ENCODE measurements at places on chromosomes 3 and 15.
A peak's percentile ranks its signal among the peaks of the same experiment; 100 is the strongest.

DNA sequence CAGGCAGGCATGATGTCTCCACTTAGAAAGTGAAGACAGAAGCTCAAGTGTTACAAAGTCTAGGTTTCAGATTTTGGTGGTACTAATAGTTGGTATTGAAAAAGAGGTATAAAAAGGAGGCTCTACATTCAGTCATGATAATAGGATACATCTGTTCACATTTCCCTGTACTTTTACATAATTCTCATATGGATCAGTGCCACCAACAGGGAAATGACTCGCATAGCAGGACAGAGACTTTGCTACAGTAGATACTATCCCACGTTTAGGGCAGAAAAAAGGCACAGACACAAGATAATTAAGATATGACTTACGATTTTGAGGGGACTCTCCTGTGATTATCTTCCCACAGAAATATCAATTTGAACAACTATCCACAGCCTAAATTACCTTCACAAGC lies 1062.9 kb upstream of the EPHA6 start:
- DNase-seq: no peak

DNA sequence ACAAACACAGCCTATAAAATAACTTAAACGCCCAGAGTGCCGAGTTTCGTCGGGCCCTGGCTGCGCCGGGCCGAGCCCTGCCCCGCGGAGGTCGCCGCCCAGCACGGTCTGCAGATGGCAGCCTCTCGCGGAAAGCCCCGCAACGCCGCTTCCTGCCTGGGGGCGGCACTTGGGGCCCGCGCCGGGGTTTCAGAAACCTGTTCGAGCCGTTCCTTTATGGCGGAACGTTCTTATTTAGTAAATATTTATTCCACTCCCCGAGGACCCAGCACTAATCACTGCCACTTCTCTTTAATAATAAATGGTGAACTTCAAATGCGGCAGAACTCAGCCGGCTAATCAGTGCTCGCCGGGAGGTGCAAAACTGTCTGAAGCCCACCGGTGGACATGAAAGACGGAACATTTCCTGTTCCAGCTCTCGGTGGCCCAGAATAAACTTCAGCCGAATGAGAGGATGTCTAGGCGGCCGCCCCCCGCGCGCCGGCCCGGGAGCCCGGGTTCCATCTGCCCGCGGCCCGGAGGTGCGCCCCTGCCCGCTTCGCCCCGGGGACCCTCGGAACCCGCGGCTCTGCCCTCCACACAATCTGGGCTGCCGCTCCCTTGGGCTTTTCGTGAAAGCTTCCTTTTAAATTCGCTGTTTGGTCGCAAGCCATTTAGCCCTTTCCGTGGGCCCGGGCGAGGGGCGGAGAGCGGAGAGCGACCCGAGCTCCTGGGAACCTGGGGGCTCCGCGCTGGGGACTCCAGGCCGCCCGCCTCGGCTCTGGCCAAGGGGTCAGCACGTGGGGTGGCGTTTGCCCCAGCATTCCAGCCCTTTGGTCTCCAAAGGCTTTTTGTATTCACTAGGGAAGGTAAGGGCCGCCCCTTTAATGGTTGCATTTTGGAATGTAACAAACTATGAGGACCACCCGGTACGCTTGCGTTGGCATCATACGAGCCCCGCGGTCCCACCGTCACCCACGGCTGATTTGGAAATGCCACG lies 110.8 kb upstream of the ATP11B start:
- peak; percentile 59 for DNase-seq

- DNase-seq: no peak
Observed at GRCh38 chr3:164779816-164780215, 298.5 kb downstream of the SI start.

DNA sequence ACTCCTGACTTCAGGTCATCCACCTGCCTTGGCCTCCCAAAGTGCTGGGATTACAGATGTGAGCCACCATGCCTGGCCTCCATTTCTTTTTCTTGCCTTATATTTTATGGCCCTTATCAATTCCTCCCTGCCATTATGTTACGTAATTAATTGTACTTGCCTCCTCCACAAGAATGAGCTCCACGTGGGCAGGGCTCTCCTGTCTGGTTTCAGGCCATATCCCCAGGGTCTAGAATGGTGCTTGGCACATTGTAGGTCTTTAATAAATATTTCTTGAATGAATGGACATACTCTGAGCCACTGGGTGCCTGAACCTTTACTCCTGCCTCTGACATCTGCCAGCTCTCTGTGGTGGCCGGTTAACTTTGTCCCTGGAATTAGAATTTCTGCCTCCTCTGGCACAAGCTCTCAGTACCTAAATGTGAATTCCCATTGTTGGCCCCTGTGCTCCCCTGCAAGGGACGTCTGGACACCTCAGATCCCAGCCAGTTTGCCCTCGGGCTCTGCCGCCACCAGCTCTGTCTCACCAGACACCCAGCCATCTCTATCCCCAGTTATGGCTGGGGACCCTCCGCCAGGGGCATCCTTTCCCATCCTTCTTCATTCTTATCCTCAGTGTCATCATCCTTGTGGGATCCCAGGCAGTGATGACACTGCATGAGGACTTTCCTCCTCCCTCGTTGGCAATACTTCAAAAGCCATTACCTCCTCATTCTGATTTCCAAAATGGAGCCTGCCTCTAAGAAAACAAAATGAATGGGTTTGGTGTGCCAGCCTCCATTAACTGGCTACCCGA lies 165.6 kb upstream of the SMAD3 start:
- no peak for DNase-seq

GRCh38 chr15:98666841-98667240 lies 18.5 kb downstream of the IGF1R start:
- no peak for DNase-seq

GRCh38 chr3:72238010-72238691 lies 453.2 kb upstream of the PROK2 start:
- DNase-seq: no peak

GRCh38 chr3:134326760-134327593 lies 47.3 kb downstream of the AMOTL2 start:
- DNase-seq: peak; percentile 93

DNA sequence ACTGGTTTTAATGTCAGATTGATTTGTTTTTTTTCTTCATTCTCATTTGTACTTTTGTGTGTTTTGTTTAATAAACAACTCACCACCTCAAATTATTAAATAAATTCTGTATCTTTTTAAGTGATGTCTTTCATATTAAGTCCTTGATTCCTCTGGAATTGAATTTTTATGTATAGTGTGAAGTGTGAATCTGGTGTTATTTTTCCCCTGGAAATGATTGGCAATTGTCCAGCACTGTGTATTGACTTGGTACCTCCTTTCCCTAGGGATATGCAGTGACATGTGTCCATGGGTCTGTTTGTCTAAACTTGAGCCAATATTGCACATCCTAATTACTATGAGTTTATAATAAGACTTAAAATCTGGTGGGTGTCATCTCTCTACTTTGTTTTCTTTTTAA lies 2.1 kb downstream of the RNU5B-1 start:
- no peak for DNase-seq

DNA sequence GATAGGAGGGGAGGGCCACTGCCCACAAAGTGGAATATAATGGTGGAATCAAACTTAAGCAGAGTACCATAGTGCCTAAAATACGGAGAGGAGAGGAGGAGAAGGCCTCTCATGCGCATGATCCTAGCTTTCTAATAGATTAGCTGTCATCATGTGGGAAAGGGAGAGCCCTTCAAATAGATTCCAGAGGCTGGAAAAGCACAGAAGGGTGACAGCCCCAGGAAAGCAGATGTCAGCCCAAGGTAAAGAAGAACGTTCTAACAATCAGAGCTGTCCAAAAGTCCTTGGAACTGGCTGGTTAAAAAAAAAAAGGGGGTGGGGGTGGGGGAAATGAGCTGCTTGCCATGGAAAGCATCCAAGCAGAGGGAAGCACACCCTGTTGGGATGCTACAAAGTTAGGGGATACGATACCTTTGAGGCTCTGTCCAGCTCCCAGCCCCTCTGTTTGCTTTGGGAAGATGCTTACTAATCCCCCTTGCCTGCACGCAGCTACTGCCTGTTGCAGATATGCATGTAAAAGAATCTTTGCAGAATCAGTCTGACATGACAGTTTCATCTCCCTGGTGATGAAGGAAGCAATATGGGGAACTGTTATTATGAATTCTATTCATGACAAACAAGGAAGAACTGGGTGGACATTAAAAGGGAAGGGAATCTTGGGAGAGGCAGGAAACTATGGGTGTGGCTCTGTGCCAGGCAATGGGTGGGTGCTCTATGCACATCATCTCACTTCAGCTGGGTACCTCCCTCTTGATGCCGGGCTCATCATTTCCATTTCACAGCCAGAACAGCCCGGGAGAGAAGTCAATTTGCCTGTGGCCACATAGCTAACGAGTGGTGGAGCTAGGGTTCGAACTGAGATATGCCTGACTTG lies 10.1 kb upstream of the LMCD1 start:
- DNase-seq: no peak

DNA sequence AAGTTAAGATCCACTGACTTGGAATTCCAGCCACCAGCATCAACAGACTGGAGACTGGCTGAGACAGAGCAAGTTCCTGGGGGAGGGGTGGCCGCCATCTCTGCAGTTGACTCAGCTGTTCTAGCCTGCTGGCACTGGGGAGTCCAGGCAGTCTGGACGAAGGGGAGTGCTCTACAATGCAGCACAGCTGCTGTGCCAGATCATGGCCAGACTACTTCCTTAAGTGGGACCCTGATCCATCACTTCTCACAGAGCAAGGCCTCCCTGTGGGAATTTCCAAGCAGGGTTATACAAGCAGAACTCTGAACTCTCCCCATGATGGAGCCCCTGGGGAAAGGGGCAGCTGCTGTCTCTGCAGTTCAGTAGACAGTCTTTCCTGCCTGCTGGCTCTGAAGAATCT lies 35.2 kb downstream of the PYGO1 start:
- no peak for DNase-seq

- DNase-seq: no peak
Observed at GRCh38 chr3:114327665-114328064, 33.8 kb downstream of the TIGIT start.

DNA sequence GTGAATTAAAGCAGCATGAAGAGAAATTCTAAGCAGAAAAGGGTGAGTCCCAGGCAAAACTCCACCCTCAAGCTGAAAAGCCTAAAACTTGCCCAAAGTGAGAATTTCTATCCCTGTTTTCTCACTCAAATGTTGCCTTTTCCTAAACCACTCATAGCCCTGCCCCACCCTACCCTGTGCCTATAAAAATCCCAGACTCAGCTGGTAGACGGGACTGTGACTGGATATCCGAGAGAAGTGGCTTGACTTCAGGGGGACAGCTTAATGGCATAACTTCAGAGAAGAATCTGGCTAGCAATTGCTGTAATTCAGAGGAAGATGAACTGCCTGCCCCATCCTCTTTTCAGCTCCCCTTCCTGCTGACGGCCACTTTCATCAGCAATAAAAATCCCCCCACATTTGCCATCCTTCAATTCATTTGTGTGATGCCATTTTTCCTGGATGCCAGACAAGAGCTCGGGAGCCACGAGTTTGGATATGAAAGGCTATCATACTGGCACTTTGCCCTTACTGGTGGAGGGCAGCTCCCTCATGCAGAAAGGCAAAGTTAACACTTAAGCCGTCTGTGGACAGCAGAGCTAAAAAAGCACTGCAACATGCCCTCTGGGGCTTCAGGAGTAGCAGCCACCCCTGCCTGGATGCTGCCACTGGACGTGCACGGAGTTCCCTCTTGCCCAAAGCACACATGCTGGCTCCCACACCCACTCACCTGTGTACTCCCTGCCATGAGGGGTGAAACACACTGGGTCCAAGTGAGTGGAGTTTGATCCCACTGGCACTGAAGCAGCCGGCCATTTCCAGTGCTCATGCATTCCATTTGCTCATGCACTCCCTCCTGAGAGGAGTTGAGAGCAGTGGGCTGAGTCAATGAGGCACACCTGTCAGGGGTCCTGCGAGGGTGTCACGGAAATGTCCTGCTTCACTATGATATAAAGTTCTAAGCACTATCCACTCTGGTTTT lies 670.6 kb downstream of the PLOD2 start:
- no peak for DNase-seq

- no peak for DNase-seq
Observed at GRCh38 chr3:33061782-33062181, 35.2 kb downstream of the GLB1 start.

- no peak for DNase-seq
Observed at GRCh38 chr15:84398763-84399701, 163.5 kb downstream of the GOLGA6L4 start.

GRCh38 chr3:183807881-183808280 lies 17.5 kb downstream of the MAP6D1 start:
- DNase-seq: no peak

GRCh38 chr3:168325684-168326083 lies 230.0 kb upstream of the GOLIM4 start:
- DNase-seq: no peak

- DNase-seq: no peak
Observed at GRCh38 chr3:55069950-55070349, 142.1 kb upstream of the LRTM1 start.

DNA sequence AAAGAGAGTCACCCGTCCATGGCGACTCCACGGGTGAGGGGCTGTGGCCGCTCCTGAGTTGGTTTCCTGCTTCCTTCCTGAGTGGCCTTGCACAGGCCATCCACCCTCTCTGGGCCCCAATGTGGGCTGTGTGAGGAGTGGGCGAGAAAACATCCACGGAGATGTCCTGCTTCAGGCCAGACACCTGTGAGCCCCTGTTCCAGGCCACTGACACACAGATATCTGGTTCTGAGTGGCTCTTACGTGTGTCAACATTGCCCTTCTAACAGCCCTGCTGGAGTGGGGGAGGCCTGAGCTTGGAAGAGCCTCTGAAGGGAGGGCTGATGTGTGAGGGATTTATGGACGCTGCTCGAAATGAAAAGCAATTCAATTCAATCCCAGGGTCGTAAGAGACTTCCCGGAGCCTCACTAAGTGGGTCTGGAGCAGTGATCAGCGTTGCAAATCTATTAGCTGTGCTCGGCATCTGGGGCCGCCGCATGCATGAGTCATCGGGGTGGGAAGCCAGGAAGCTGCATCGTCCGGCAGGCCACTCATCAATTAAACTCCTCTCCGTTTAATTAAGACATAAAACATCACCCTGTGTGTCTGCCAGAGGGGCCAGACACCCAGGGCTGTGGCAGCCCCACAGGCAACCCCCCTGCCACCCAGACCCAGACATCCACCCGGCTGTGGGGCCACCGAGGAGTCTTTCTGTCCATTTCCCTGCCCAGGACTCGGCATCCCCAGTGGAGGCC lies 20.0 kb upstream of the PRR23E start:
- peak; percentile 83 for DNase-seq

- peak; percentile 74 for DNase-seq
Observed at GRCh38 chr15:35886765-35887164, 340.8 kb upstream of the DPH6 start.

- no peak for DNase-seq
Observed at GRCh38 chr3:160009525-160009924, 20.9 kb downstream of the IL12A start.

- DNase-seq: no peak
Observed at GRCh38 chr3:103393395-103394186, 958.8 kb downstream of the ZPLD1 start.

DNA sequence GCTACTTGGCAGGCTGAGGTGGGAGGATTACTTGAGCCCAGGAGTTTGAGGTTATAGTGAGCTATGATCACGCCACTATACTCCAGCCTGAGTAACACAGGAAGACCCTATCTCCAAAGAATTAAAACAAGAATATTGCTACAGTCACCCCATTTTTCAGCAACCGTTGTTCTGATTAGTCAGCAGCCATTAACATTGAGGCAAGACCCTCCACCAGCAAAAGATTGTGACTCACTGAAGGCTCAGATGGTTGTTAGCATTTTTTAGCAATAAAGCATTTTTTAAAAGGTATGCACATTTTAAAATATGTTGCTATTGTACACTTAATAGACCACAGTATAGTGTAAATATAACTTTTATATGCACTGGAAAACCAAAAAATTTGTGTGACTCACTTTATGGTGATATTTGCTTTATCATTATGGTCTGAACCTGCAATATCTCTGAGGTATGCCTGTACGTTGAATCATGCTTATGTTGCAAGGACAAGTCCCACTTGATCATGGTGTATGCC lies 492.6 kb downstream of the SQOR start:
- DNase-seq: no peak

GRCh38 chr15:70507772-70508371 lies 255.5 kb downstream of the UACA start:
- no peak for DNase-seq

Data from A673 (cell line).